Transverse colon (tissue), 4 donors: ENCODE measurements at places on chromosomes 16 and 17. TPM values are rescaled to one million over a fixed set of nuclear protein-coding genes. Genes with fewer than 3 reads are reported as not detected.

DNA sequence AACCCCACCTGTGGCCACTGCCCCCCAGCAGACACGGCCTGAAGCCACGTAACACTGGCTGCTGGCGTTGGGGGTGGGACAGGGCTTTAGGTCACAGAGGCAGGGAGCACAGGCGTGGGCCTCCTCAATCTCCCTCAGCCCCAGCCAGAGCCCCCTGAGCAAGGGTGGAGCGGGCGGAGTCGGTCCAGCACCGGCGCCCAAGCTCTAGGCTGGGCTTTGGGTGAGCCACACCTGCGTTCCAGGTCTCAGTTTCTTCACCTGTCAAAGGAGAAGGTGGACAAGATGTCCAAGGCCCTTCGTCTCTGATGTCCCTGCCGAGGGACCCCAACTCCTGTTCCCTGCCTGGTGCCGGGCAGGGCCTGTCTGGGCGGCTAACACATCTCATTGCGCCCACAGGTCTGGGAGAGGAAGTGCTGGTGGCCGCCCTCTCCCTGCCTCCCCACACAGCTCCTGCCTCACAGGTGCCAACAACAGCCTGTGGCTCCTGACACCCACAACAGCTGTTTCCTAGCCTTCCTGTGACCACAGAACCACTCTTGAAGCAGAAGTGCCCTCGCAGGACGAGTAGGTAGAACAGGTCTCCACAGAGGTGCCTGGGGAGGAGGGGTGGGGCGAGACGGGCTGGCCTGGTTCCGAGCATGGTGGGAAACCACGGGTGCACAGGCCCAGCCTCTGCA is 12.0 kb downstream of the FAM83G start:
- H3K36me3 ChIP-seq: no peaks in the 10 kb centered on the region
- peaks cover 30% of the 10 kb centered on the region for H3K4me1 ChIP-seq
- peak; percentile 68 for DNase-seq
- no peaks in the 10 kb centered on the region for H3K27me3 ChIP-seq
- no peak overlapping the region for H3K4me3 ChIP-seq

The MAPT gene
- 1.9 TPM for total RNA-seq

- peaks cover 13% of the 10 kb centered on the region for H3K4me1 ChIP-seq
- no peaks in the 10 kb centered on the region for H3K27me3 ChIP-seq
- H3K4me3 ChIP-seq: no peak overlapping the region
- no peak overlapping the region for H3K27ac ChIP-seq
- H3K36me3 ChIP-seq: no peaks in the 10 kb centered on the region
These were observed 86.1 kb downstream of the ZNF778 start for GRCh38 chr16:89303617-89304016.

DNA sequence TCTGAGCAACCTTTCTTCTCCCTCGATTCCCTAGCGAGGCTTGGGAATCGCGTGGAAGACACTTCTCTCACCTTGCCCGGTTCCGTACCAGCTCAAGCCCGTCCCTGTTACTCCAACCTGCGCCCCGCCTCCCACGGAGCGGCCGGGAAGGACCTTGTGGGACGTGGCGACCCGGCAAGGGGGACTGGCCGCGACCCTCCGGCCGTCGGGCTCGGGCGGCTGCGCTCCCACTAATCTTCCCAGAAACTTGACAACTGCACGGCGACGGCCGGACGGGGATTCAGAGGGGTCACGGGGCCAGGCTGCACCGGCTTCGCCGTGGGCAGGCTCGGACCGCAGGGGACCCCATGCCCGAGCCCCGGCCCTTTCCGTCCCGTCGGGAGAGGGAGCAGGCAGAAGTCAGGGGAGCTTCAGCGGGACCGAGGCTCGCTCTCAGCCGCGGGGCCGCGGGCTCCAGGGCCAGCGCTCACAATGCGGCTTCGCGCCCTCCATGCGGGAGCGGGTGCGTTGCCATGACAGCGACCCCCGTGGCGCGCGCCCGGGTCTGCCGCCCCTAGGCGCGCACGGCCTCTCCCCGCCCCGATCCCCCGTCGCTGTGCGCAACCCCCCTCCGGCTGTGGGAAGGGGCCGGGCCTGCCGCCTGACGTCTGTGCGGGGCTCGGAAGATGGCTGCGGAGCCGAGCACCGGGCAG is at the start of gene SGSM2:
Gene SGSM2, plus strand, starts transcription at position 650 of the 692 bp plus-strand sequence. CDS start 188 bp downstream, outside the sequence.
- peaks cover 24% of the 10 kb centered on the region for H3K4me1 ChIP-seq
- DNase-seq: peak; percentile 65
- H3K27ac ChIP-seq: peak within 1 kb of the TSS; percentile 94
- H3K36me3 ChIP-seq: no peaks in the 10 kb centered on the region

- no peak overlapping the region for H3K27ac ChIP-seq
- no peaks in the 10 kb centered on the region for H3K4me1 ChIP-seq
- no peak for DNase-seq
- no peaks in the 10 kb centered on the region for H3K36me3 ChIP-seq
- H3K4me3 ChIP-seq: no peak overlapping the region
- H3K27me3 ChIP-seq: no peaks in the 10 kb centered on the region
These were observed 195.4 kb downstream of the CDH11 start for GRCh38 chr16:64926476-64926875.

The CMTM1 gene
- total RNA-seq: 34.2 TPM

- no peaks in the 10 kb centered on the region for H3K4me1 ChIP-seq
- H3K36me3 ChIP-seq: no peaks in the 10 kb centered on the region
- no peak overlapping the region for H3K4me3 ChIP-seq
- no peaks in the 10 kb centered on the region for H3K27me3 ChIP-seq
- H3K27ac ChIP-seq: peak overlapping the region; percentile 62
These were observed 57.5 kb downstream of the CYB5B start for GRCh38 chr16:69481901-69482341.

The HOXB7 gene
- 16.7 TPM for total RNA-seq

The HS3ST3B1 gene
- total RNA-seq: 0.40 TPM

- DNase-seq: peak; percentile 83
- peaks cover 20% of the 10 kb centered on the region for H3K4me1 ChIP-seq
- no peaks in the 10 kb centered on the region for H3K27me3 ChIP-seq
- H3K27ac ChIP-seq: peak overlapping the region; percentile 93
- peak overlapping the region; percentile 24 for H3K4me3 ChIP-seq
These were observed 24.2 kb downstream of the STAT5A start for GRCh38 chr17:42312285-42313130.

- H3K4me1 ChIP-seq: no peaks in the 10 kb centered on the region
- no peak overlapping the region for H3K27ac ChIP-seq
- H3K27me3 ChIP-seq: no peaks in the 10 kb centered on the region
These were observed 44.3 kb downstream of the ADCY9 start for GRCh38 chr16:4071686-4072561.

GRCh38 chr17:35588196-35588920 is 1.2 kb downstream of the AP2B1 start:
- H3K4me3 ChIP-seq: peak overlapping the region; percentile 62
- H3K36me3 ChIP-seq: no peaks in the 10 kb centered on the region

The ANKRD40CL gene
- total RNA-seq: 77.7 TPM

- H3K27me3 ChIP-seq: peaks cover 11% of the 10 kb centered on the region
- no peaks in the 10 kb centered on the region for H3K36me3 ChIP-seq
- peak overlapping the region; percentile 88 for H3K4me3 ChIP-seq
- no peak for DNase-seq
These were observed 1.7 kb downstream of the KSR1 start for GRCh38 chr17:27457731-27458523.

GRCh38 chr16:78199325-78200022 is 100.0 kb downstream of the WWOX start:
- no peaks in the 10 kb centered on the region for H3K27me3 ChIP-seq
- peak; percentile 21 for DNase-seq
- no peak overlapping the region for H3K27ac ChIP-seq
- peaks cover 12% of the 10 kb centered on the region for H3K4me1 ChIP-seq
- no peak overlapping the region for H3K4me3 ChIP-seq

- no peak overlapping the region for H3K27ac ChIP-seq
- no peaks in the 10 kb centered on the region for H3K4me1 ChIP-seq
- no peaks in the 10 kb centered on the region for H3K27me3 ChIP-seq
- peaks cover 19% of the 10 kb centered on the region for H3K36me3 ChIP-seq
- DNase-seq: no peak
- no peak overlapping the region for H3K4me3 ChIP-seq
These were observed 18.6 kb downstream of the FLOT2 start for GRCh38 chr17:28878981-28879380.

DNA sequence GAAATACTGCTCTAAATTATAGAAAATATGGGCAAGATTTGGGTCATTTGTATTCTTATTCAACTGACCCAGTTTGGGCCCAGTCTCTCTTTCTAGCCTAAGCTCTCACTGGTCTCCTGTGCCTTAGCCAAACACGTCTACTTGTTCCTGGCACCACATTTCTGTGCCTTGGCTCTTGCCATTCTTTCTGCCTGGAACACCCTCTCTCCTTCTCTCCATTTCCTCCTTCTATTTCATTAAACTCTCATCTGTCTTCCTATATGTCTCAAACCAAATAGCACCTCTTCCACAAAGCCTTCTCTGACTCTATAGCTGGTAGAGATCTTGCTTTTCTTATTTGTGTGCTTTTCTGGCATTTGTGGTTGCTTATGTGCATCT is 37.7 kb upstream of the NUFIP2 start:
- H3K4me1 ChIP-seq: no peaks in the 10 kb centered on the region
- no peak overlapping the region for H3K4me3 ChIP-seq
- DNase-seq: no peak
- H3K27me3 ChIP-seq: no peaks in the 10 kb centered on the region
- no peaks in the 10 kb centered on the region for H3K36me3 ChIP-seq

The NDRG4 gene
- total RNA-seq: 4.3 TPM

- H3K4me3 ChIP-seq: no peak overlapping the region
- H3K4me1 ChIP-seq: no peaks in the 10 kb centered on the region
- no peaks in the 10 kb centered on the region for H3K36me3 ChIP-seq
- no peak overlapping the region for H3K27ac ChIP-seq
These were observed 48.2 kb downstream of the IL21R start for GRCh38 chr16:27450196-27450549.

DNA sequence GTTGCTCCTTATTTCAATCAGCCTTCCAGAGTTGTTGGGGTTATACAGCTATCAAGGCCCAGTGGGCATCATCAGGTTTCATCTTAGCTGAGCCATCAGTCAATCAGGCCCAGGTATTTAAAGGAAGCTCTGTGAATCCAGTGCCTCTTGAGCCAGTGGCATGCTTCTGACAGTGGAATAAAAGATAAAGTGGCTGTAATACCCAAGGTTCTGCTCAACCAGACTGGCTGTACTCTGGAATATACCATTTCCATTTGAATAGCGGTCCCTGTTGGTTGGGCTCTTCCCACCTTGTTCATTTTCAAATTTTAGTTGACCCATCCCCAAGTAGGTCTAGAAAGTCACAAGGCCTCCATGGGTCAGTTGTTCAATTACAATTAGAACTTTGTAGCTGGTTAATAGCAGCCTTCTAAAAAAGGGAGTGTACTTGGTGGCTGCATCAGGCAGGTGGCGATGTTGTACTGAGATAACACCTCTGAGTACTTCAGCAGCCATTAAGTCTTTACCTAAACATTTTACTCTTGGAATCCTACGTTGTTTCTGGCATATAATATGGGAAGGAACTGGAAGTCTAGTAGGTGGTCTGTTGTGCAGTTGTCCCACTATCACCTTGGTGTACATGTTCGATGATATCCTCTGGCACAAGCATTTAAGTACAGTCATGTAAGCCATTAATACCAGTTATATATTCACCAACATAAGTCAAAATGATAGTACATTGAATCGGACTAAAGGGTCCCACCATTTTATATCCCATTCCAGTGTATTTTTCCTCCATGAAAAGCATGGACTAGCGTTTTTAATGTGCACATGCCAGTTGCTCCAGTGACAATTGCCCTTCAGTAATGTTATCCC is 294.1 kb downstream of the BCAS3 start:
- H3K27ac ChIP-seq: no peak overlapping the region
- H3K27me3 ChIP-seq: no peaks in the 10 kb centered on the region
- H3K4me3 ChIP-seq: no peak overlapping the region
- H3K36me3 ChIP-seq: no peaks in the 10 kb centered on the region

GRCh38 chr16:88208112-88208511 is 174.6 kb upstream of the ZNF469 start:
- no peak overlapping the region for H3K4me3 ChIP-seq
- no peaks in the 10 kb centered on the region for H3K36me3 ChIP-seq
- no peak overlapping the region for H3K27ac ChIP-seq
- no peaks in the 10 kb centered on the region for H3K4me1 ChIP-seq
- no peaks in the 10 kb centered on the region for H3K27me3 ChIP-seq
- no peak for DNase-seq

DNA sequence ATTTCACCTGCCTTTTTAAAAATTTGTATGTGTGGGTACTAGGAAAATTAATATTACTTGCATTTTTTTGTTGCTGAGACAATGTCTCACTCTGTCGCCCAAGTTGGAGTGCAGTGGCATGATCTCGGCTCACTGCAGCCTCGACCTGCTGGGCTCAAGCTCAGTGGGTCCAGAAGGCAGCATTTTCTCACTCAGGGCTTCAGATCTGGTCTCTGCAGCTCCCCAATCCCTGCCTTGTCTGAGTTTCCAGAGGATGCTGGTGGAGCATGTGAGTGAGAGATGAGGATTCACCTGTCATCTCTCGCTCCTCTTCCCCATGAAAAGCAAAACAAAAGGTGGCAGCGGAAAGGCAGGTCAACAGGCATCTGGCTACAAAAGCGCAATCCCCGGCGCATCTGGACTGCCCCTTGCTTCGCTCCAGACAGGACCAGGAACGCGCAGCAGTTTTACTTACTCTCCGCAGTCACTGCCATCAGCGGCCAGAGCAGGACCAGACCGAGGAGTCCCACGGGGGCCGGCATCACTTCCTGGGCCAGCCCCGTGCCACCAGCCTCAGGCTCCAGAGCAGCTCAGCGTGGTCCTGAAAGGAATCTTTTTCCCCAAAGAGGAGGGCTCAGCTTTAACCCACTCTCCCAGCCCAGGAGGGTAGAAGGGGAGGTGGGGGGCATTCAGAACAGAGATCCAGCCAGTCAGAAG is 59.9 kb downstream of the LITAF start:
- H3K4me3 ChIP-seq: no peak overlapping the region
- H3K4me1 ChIP-seq: no peaks in the 10 kb centered on the region
- no peak for DNase-seq
- no peaks in the 10 kb centered on the region for H3K36me3 ChIP-seq

DNA sequence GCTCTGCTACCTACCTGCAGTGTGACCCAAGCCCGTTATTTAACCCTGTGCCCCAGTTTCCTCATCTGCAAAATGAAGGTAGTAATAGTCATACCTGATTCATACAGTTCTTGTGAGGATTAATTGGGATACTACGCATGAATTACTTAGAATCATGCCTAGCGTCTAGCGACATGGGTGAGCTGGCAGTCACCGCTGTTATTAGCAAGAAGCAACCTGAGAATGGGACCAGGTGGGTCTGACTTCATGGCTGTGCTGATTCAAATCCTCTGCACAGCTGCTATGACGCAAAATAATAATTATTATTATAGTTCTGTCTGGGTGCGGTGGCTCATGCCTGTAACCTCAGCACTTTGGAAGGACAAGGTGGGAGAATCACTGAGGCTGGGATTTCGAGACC is 7.9 kb downstream of the SOCS1 start:
- DNase-seq: no peak
- H3K4me1 ChIP-seq: no peaks in the 10 kb centered on the region
- no peak overlapping the region for H3K4me3 ChIP-seq
- no peaks in the 10 kb centered on the region for H3K36me3 ChIP-seq
- no peak overlapping the region for H3K27ac ChIP-seq

The SOCS7 gene
- total RNA-seq: 20.1 TPM
